ENCODE measurements at places on chromosomes 7 and 10.

DNA sequence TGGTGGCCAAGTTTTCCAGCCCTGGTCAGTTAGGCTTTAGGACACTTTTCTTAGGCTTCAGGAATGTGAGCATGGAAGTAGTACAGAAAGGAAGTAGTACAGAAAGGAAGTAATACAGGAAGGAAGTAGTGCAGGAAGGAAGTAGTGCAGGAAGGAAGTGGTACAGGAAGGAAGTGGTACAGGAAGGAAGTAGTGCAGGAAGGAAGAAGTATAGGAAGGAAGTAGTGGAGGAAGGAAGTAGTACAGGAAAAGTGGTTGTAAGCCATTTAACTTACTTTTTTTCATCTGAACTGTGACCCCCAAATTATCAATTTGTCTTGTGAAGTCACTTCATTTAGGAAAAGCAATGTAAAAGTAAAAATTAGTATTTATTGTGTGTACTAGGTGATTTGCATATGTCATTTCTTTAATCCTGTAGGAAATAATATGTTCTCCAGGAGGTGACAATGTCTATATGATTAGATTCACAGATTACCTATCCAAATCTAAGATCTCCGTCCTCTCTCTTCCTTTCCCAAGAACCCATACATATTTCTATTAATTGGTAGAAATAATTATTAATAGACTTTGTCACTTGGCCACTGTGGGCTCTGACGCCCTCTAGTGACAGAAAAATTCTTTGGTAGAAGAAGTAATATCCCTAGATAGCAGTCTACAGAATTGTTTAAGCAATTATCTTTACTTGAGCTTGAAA, 3.9 kb upstream of the FAS start:
- no peak for DNase-seq

- DNase-seq, result no peak
Measured at GRCh38 chr7:157097569-157097968, 41.2 kb upstream of the UBE3C start.

GRCh38 chr10:20674926-20675325, 222.2 kb downstream of the NEBL start:
- no peak for DNase-seq

DNA sequence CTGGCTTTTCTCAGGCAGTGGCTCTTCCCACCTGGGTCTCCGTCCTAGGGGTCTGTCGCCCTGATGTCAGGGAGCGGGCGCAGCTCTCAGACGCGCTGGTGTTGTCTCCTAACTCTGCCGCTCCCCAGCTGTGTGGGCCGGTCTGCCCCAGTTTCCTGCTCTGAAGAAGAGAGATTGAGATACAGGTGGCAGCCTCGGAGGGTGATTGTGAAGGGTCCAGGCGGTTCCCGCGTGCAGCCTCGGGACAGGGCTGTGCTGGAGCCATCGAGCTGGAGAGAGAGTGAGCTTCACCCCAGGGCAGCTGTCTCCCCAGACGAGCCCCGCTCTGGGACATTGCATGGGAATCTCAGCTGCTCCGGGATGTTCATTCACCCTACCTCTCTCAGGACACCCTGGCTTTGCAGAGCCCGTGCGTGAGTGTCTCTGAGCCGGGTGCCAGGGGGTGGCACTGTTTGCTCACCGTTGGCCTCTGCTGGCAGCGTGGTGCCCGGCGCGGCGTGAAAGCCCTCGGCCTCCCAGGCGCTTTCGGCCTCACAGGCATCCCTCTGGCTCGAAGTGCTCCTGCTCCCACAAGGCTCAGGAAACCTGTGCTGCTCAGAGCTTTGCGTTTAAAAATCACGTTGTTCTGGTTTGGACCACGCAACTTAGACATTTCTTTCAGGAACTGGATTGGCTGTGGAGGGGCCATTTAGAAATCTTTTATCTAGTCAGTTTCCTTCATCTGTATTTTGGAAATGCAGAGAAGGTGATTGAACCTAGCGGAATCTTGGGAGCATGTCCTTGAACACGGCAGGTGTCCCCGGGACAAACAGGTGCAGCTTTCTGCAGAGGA, 33.8 kb upstream of the ZFAND2A start:
- peak; percentile 41 for DNase-seq

DNA sequence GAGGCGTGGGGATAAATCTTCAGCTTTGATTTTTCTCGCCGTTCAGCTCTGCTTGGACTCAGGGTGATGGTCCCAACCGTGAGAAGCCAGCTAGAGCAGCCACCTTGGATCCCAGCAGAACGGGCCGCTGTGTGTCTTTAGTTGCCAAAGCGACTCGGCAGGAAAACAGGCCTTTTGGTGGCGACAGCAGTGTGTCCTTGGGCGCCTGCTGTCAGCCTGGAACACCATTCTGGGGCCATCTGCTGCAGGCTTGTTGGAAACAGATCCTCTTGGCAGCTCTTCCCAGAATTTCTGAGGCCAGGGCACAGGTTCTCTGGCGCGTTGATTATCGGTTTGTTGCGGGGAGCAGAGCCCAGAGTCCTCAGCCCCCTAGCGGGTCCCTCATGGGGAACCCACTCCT, 97.6 kb downstream of the CUX1 start:
- no peak for DNase-seq

GRCh38 chr10:78458983-78459638, 425.4 kb downstream of the RPS24 start:
- no peak for DNase-seq

GRCh38 chr10:70260734-70261133, 23.1 kb downstream of the NPFFR1 start:
- DNase-seq, result no peak

- DNase-seq, result no peak
Measured at GRCh38 chr7:134885967-134886352, 100.3 kb upstream of the AGBL3 start.

- DNase-seq, result no peak
Measured at GRCh38 chr7:16739863-16740622, 13.5 kb upstream of the TSPAN13 start.

- DNase-seq, result no peak
Measured at GRCh38 chr7:17546592-17546991, 248.1 kb downstream of the AHR start.

- no peak for DNase-seq
Measured at GRCh38 chr7:132485600-132486273, 90.5 kb downstream of the PLXNA4 start.

- no peak for DNase-seq
Measured at GRCh38 chr10:126373972-126374371, 14.3 kb downstream of the ADAM12 start.

DNA sequence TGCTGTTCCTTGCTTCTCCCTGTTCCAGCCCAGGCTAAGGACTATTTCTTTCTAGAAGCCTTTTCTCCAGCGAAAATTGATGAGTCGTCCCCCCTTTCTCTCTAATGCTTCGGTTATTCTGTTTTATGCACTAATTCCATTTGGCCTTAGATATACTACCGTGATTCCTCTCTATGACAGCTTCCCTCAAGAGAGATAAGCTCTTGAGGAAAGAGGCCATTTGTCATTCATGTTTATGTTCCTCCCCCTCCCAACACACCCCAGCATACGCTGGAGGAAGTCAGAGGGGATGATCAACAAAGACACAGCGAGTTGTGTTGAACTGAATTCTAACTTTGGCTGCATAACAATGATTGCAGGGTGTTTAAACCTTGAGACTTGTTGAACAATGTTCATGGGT, 198.8 kb downstream of the BMPER start:
- no peak for DNase-seq

DNA sequence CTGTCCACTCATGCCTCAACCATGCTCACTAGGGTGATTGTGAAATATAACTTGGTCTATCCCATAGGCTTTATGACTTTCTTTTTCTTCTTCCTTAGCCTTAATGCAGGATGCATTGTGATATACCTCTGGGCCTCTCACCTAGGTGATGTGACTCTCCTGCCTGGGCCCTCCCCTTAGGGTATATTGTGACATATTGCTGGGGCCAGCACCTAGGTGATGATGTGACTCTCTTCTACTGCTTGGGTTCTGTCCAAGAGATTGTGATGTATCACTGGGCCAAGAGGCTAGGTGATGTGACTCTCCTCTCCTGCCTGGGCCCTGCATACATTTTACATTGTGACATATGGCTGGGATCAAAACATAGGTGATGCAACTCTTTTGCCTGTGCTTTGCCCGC, 14.7 kb upstream of the ZNF107 start:
- DNase-seq, result no peak

Data from activated CD4-positive, alpha-beta T cell treated with anti-CD3 and anti-CD28 coated beads, Interleukin-2, amount 50 U/mL, for 48 hours (primary cell).